Activated gamma-delta T cell treated with Interleukin-2 at 50 U/mL for 16 hours (primary cell): ENCODE measurements at places on chromosomes 12 and 14.

DNA sequence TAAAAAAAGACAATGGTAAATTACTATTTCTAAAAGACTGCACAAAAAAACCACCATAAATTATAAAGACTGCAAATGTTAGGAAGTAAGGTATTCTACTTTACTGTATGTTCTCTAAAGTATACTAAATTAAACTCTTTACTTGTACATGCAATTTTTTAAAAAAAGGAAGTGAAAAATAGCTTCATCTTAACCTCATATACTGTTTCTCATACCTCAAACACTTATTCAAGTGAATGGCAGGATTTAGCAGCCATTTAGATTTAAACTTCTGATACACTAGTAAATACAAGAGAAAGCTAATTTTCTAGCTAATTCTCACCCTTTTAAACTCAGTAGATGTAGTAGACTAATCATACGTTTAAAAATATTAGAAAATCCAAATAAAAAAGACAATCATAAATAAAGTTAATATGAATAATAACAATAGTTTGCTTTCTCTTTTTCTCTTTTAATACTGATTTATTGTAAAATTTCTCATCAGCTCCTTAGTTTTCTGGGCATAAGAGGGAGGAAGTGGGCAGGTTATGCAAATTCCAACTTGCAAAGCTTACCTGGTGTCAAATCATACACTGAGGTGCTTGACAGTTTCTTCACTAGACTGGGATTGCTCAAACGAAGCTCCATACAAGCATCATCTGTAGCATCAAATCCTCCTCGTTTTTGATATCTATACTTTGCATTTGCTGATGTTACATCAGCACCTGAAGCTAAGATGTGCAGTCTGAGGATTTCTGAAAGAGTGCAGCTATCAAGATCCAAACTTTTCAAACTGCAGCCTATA, 71.0 kb upstream of the CFL2 start:
- no peak for DNase-seq

- DNase-seq = no peak
Observed at GRCh38 chr12:124297389-124297788, 2.5 kb downstream of the RFLNA start.

- DNase-seq = no peak
Observed at GRCh38 chr12:32395026-32395425, 4.3 kb upstream of the FGD4 start.

- no peak for DNase-seq
Observed at GRCh38 chr14:88681755-88682494, 110.8 kb downstream of the EML5 start.

DNA sequence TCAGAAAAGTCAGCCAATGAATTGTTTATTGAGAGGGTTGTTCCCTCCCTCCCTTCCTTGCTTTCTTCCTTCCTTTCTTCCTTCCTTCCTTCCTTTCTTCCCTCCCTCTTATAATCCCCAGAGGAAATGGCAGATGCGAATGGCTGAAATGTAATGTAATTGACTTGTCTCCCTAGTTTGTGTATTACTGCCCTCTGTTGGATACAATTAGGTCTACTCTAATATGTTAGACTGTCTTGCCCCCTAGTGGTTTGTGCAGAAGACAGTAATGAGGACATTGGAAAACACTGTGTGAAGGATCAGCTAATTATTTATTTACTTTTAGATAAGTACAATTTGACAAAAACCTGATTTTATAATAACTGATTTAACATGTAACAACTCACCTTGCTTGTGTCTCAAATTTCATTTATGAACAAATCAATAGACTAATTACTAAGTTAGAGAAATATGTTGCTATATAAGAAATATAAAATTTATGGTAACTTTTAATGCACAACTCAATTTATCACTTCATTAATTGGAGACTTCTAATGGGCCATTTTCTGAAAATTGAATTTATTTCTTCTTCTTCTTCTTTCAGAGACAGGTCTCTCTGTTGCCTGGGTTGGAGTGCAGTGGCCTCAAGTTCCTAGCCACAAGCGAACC, 229.8 kb upstream of the LRIG3 start:
- DNase-seq = no peak

GRCh38 chr14:74514471-74514941, 20.9 kb downstream of the ISCA2 start:
- DNase-seq = no peak

DNA sequence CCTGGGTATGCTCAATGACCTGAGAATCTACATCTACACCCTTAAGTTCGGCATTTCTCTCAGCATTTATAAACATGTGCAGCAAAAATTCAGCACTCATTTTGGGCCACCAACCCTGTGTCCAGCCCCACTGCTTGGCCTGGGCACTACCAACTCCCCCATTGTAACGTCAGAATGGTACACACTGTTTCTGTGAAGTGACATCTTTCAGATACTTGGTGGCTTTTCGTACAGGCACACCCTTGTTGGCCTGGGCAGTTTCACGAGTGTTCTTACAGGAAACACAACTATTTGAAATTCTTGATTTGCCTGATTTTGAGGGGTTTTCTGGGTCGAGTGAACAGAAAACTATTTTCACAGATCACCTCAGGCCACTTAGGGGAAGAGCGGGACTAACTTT, 46.0 kb downstream of the TSHR start:
- DNase-seq = no peak

DNA sequence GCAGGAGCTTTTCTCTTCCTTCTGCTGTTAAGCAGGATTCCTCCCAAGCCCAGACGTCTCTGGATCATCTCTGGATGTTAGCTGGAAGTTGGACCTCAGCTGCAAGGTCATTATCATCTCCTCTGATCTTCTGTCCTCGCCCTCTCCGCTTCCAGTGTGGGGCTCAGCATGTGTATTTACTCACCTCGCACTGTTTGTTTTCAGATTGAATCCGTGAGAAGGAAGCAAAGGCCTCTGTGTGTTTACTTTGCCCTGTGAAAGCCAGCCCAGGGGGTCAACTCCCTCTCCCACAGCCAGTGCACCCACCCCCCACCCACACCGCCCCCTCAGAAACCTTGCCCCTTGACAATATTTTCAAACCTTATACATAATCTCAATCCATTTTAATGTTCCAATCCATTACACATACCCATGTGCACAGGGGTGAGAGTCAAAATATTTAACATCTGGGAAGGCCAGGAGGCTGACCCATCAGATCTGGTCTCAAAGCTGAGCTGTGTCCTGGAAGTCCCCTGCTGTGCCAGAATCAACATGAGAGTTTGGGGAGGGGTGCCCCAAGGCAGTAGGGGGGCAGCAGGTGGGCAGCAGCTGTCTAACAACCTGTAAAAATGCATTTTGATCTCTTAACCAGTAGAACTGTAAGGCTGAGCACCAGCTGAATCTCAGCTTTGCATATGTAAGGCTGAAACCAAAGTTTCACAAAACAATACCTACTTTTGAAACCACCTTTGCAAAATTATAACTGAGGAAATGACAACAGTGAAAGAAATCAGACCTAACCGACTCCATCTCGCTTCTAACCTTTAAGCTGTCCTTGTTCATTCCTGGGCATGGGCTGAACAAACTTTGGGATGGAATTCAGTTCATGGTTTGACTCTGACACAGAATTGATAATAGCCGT, 157.9 kb downstream of the ZNF664 start:
- no peak for DNase-seq
